ENCODE measurements at places on chromosomes 12 and 14. TPM values are rescaled to one million over a fixed set of nuclear protein-coding genes. Genes with fewer than 3 reads are reported as not detected.

DNA sequence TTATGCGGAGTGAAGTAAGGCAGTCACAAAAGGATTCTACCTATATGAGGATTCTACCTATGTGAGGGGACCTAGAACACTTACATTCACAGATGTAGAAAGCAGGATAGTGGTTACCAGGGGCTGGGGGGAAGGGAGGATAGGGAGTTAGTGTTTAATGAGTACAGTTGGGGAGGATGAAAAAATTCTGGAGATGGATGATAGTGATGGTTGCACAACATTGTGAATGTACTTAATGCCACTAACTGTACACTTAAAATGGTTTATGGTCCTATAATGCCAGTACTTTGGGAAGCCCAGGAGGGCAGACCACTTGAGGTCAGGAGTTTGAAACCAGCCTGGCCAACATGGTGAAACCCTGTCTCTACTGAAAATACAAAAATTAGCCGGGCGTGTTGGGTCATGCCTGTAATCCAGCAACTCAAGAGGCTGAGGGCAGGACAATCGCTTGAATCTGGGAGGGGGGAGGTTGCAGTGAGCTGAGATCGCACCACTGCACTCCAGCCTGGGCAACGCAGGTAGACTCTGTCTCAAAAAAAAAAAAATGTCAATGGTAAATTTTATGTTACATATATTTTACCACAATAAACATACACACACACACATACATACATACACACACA, 25.4 kb downstream of the SVOP start:
- H3K4me1 ChIP-seq = peaks cover 2% of the 10 kb centered on the region
- H3K36me3 ChIP-seq = no peaks in the 10 kb centered on the region
- H3K27me3 ChIP-seq = peaks cover 2% of the 10 kb centered on the region
- no peak for DNase-seq
- H3K27ac ChIP-seq = no peak overlapping the region

GRCh38 chr12:123833830-123834229, 71.7 kb downstream of the DNAH10 start:
- no peaks in the 10 kb centered on the region for H3K36me3 ChIP-seq
- no peak overlapping the region for H3K4me3 ChIP-seq
- H3K27ac ChIP-seq = no peak overlapping the region
- H3K4me1 ChIP-seq = no peaks in the 10 kb centered on the region
- no peaks in the 10 kb centered on the region for H3K27me3 ChIP-seq
- DNase-seq = no peak

CLEC2A gene
- not detected for total RNA-seq

TAS2R20 gene
- total RNA-seq = 1.7 TPM

DNA sequence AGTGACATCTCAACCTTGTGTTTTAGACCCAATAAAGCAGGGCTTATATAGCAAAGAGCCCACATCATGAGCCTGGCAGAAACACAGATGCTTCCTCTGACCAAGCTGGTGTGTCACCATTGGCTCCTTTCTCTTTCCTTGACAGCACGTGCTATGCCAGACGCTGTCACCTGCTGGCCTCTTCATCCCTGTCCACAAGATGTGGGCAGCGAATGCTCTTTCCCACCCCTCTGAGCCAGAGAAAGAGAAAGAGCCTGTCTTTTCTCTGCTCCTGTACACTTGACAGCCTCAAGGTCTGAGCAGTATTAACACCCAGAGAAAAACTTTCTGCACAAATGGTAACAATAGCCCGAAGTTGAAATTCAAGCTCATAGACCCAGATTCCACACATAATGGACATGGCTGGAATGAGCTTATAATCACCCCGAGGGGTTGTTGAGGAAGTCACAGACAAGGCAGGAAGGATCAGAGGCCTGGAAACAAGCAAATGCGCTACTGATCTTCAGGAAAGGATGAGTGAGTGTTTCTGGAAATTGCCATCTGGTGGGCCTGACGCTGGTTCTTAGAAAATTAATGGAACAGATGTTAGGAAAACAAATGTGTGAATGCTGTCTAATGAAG, 8.9 kb downstream of the TGFB3 start:
- peaks cover 17% of the 10 kb centered on the region for H3K36me3 ChIP-seq
- peaks cover 3% of the 10 kb centered on the region for H3K4me1 ChIP-seq
- H3K27me3 ChIP-seq = no peaks in the 10 kb centered on the region
- DNase-seq = no peak
- no peak overlapping the region for H3K4me3 ChIP-seq

DNA sequence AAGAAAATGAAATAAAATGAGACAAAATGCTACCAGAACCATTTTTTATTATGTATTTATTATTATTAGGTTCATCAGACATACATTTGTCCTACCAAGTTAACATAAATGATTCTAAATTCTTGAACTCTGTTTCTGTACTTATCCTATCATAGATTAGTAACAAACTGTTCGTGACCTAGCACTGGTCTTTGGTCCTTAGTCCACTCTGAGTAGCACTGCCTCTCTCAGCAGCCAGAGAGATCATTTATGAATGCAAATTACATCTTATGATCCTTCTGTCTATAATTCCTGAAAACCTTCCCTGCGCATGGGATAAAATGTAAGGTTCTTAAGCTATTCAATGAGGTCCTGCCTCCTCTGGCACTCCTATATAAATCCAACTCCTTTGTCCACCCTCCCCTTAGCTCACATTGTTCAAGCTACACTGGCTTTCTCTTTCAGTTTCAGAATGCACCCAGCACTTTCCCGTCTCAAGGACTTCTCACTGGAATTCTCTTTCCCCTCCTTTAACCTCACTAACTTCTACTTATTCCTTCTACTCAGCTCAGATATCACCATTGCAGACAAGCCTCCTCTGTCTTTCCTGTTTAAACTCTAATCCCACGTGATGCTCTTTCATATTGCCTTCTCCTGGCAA, 17.1 kb downstream of the PDZRN4 start:
- no peak overlapping the region for H3K27ac ChIP-seq
- no peak for DNase-seq
- no peaks in the 10 kb centered on the region for H3K27me3 ChIP-seq
- no peak overlapping the region for H3K4me3 ChIP-seq
